DMS79 (cell line): ENCODE measurements at places on chromosomes 1 and 21.

DNA sequence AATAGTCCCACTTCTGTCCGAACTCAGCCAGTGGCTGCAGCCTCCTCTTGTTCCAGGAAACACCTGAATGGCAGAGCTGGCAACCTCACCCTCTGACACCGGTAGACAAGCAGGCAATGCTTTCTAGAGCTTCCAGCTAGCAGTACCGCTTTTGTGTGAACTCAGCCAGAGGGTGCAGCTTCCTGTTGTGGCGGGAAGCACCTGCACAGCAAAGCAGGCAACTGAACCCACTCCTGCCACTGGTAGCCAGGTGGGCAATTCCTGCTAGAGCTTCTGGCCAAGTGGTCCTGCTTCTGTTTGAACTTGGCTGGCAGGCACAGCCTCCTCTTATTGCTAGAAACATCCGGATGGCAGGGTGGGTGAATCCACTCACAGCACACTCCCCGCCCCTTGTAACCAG lies 40.1 kb upstream of the TMPRSS15 start:
- no peak for DNase-seq

GRCh38 chr1:185419718-185420117 lies 102.7 kb upstream of the IVNS1ABP start:
- DNase-seq: no peak

DNA sequence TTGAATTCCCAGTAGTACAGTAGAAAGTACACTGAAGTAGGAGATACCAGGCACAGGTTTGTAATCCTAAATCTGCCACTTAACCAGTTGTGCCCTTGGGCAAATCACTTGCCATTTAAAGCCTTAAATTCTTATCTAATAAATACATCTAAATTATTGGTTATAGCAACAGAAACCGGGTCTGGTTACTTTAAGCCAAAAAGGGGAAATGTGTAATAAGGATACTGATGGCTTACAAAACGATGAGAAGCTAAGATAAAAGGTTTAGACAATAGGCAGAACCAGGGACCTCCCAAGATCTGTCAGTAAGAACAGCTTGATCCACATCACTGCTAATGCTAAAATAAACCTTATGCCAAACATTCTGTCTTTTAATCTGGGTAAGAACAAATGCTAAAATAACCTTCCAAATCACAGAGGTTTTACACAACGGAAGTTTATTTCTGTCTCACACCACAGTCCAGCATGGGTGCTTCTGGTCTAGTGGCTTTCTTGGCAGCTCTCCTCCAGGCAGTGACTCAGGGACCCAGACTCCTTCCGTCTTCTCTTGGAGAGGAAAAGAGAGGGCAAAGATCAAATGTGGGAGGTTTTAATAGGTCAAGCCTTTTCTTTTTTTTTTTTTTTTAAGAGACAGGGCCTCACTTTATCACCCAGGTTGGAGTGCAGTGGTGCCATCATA lies 16.5 kb upstream of the ZMYM1 start:
- DNase-seq: no peak

- no peak for DNase-seq
Measured at GRCh38 chr1:53080041-53080440, 18.0 kb downstream of the PODN start.

DNA sequence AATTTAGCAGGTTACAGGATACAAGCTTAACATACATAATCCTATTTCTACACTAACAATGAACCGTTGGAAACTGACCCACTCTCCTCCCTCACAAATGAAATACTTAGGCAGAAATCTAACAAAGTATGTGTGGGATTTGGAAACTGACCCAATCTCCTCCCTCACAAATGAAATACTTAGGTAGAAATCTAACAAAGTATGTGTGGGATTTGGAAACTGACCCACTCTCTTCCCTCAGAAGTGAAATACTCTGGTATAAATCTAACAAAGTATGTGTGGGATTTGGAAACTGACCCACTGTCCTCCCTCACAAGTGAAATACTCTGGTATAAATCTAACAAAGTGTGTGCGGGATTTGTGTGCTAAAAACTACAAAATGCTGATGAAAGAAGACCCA lies 60.3 kb downstream of the TRAF5 start:
- no peak for DNase-seq

DNA sequence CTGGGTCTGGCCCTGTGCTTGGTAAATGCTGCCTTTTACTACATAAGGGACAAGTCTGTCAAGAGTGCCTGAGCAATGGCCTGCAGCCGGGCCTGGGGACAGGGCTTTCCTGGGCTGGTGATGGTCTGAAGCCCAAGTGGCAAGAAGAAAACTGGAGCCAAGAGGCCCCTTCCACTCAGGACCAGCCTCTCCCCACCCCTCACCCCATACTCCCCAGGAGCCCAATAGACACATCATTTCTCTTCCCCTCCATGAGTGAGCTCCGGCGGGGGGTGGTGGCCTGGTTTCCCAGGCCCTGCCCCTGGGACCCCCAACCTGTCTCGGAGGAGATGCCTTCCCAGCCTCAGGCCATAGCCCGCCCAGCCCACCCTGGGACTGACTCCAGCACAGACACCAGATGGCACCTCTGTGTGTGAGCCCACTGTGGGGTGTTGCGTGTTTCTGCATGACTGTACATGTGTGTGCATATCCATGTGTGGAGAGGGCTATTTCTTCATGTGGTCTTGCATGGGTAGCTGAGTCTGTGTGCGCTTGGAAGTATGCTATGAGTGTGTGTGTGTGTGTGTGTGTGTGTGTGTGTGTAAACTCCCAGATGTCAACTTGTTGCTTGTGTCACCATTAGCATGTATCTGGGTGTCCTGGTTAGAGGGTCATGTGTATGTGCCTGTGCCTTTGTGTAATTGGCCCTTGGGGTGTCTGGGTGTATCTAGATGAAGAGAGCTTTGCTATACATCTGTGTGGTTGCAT lies 14.3 kb upstream of the LRP8 start:
- DNase-seq: no peak

GRCh38 chr1:44336668-44337067 lies 18.4 kb downstream of the ERI3 start:
- no peak for DNase-seq

DNA sequence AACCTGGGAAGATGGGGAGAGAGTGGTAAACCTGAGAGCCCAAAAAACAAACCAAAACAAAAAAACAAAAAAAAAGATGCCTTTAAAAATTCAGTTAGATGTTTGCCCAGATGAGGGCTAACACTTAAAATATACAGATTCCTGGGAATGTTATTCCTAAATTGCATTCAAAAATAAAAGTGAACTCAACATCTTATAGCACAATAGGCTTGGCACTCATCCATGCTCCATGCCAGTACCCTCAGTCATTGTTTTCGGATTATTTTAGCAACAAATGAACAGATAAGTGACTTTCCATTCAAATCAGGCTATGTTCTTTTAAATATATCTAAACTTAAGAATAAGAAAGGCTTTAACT lies 3.7 kb downstream of the ATP1A1 start:
- no peak for DNase-seq

DNA sequence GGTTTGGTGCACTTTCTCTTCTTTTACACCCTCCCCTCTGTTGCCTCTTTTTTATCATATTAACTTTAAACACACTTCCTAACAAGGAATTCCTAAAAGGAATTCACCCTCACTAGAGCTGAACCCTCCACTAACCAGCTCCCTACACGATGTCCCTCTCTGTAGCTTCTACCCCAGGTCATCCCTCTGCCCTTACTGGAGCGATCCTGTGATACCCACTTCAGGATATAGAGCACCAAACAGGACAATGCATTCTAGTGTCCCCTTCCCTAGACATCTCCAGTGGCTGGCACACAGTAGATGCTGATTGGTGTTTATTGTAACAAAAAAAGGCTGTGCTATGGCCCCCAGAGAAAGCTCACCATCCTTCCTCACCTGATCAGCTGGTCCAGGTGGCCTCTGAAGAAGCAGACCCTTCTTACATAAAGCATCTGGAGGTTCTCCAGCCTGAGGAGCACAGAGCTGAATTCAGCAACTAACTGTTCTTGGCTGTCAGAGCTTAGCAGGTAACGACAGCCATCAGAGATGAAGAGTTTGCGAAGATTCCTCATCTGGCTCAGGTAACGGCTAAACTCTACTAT lies 1.4 kb downstream of the PRAMEF18 start:
- no peak for DNase-seq

- DNase-seq: no peak
Measured at GRCh38 chr1:29833581-29833980, 597.3 kb downstream of the PTPRU start.
